Right renal pelvis (tissue), 4 donors: ENCODE measurements at places on chromosomes 1 and 21. TPM values are rescaled to one million over a fixed set of nuclear protein-coding genes. Genes with fewer than 3 reads are reported as not detected.

- no peak for DNase-seq
Observed at GRCh38 chr1:231899713-231900435, 273.3 kb downstream of the DISC1 start.

GRCh38 chr1:201461645-201462441, 7.1 kb downstream of the PHLDA3 start:
- no peak for DNase-seq

GRCh38 chr1:53128401-53128800, 14.0 kb downstream of the SLC1A7 start:
- no peak for DNase-seq

- no peak for DNase-seq
Observed at GRCh38 chr1:8422510-8423268, 104.8 kb downstream of the SLC45A1 start.

GRCh38 chr1:3417082-3417739, 37.3 kb upstream of the ARHGEF16 start:
- no peak for DNase-seq

- no peak for DNase-seq
Observed at GRCh38 chr1:198253668-198254067, 96.9 kb downstream of the NEK7 start.

Gene LRRIQ3
- 5.0 TPM for polyA plus RNA-seq

- DNase-seq, result no peak
Observed at GRCh38 chr1:224499204-224499603, 64.6 kb upstream of the WDR26 start.

DNA sequence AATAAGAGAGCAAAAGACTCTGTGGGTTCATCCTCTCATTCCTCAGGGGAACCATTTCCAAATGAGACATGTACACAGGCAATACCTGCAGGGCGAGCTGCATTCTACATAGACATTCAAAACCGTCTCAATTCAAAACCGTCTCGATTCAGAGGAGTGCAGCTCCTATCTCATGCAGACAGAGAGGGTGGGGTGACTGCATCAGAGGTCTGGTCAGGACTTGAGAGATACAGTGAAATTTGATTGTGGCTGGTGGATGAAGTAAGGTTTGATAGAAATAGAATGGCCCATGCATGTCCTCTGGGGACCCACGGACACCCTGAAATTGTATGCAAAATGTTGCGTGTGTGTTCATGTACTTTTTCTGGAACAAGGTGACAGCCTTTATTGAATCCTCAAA, 27.3 kb downstream of the TEX35 start:
- DNase-seq, result no peak

DNA sequence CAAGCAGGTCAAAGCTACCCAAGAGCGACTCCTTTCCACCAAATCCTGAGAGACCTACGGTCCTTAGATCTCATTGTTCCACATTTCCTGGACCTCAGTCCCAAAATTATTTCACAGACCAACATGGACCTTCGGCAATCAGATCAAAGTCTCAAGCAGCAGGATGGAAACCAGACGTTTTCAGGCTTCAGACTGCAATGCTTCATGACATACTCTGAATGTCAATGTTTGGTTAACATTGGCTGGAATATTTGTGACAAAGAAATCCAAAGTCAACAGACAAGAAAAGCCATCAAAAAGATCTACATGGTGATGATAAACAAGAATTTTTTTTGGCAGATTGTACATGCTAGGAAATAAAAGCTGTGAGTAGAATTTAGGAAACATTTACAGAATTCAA, 1057.3 kb downstream of the ADGRL2 start:
- no peak for DNase-seq

Gene KIF26B
- polyA plus RNA-seq, result 35.1 TPM

GRCh38 chr1:87650306-87650705, 321.6 kb downstream of the LMO4 start:
- no peak for DNase-seq

DNA sequence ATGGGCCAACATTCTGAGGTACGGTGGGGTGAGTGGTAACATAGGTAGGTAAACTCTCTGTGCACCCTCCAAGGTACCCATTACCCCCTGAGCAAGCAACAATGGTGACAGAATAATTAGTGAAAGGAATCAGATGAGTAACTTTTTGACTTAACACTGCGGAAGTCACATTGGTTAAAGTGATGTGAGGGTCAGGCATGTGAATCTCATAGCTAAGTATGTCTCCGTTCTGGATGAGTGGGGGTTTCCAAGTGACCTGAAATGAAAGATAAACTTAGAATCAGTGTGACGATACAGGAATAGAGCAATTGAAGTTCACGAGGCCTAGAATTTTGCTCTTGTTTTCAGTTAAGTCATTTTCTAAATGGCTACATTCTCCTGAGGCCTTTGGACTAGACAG, 311.7 kb downstream of the KCTD3 start:
- no peak for DNase-seq

GRCh38 chr1:78468521-78468920, 22.3 kb upstream of the PTGFR start:
- DNase-seq, result no peak

Gene ZNF670
- 7.7 TPM for polyA plus RNA-seq

DNA sequence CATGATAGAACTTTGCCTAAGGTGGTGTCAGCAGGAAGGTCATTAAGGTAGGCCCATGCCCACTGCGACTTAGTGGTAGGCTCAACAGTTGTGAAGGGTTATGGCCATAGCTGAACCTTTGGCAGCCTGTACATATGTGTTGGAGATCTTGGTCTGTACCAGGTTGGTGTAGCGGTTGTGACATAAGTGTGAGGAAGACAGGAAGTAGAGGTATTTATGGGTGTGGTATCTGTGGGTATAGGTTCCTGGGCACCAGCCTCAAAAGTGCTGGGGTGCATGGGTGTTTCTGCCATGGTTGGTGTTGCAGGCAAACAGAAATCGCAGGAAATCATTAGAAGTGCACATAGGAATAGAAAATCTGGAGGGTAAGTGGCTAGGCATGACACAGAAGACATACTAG, 18.6 kb upstream of the LRIF1 start:
- no peak for DNase-seq

Gene CFHR3
- 1.2 TPM for polyA plus RNA-seq

DNA sequence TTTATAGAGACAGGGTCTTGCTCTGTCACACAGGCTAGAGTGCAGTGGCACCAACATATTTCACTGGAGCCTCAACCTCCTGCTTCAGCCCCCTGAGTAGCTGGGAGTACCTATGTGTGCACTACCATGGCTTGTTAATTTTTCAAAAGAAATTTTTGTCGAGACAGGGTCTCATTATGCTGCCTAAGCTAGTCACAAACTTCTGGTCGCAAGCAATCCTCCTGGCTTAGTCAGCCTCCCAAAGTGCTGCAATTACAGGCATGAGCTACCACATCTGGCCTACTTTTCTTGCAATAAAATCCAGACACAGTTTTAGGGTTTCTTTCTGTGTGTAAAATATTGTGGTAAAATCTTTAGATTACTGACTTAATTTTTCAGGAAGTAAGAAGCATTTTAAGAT, 27.9 kb upstream of the NTPCR start:
- DNase-seq, result no peak

Gene ACOT7
- polyA plus RNA-seq, result 35.0 TPM

DNA sequence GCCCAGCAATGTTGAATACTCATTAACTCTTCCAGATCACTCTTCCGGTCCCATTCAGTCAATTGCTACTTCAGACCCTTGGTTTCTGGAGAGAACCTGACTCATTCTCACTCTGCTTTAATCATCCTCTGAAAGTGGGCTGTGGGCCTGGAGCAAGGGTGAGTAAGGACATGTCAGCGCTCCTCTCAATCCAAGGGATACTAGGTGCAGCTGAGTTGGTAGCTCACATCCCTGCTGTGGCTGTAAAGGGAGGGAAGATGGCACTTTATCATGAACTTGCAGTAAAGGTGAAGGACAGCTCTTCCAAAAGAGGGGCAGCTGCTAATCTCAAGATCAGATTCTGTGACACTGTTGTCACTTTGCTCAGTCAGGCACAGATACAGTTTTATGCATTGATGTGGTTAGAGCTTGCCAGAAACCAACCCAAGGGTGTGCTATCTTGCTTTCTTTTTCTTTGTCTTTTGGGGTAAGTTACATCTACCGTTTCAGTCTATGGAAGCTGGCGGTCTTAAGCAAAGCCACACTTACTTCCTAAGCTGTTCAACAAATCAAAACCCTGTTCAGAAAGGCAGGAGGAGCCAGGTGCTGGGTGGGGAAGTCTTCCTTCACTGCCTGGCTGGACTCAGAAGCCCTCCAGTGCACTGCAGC, 26.5 kb upstream of the NTPCR start:
- no peak for DNase-seq

Gene GRIK3
- polyA plus RNA-seq, result 3.0 TPM

- no peak for DNase-seq
Observed at GRCh38 chr1:230565141-230565540, 77.1 kb upstream of the COG2 start.

DNA sequence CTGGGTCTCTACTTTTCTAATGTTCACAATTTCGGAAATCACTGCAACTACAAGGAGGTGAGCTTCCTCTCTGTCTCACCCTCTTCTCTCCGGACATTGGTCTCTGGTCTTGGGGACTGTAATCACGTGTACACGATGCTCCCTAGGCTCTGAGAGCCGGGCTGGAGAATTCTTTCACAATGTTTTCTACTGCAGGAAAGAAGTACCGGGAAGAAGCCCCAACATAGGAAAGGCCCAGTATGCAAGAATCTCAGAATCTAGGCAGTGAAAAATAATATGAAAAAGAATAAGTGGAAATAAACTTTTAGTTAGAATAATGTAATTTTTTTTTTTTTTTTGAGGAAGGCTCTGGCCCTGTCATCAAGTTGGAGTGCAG, 13.5 kb upstream of the HJV start:
- no peak for DNase-seq

DNA sequence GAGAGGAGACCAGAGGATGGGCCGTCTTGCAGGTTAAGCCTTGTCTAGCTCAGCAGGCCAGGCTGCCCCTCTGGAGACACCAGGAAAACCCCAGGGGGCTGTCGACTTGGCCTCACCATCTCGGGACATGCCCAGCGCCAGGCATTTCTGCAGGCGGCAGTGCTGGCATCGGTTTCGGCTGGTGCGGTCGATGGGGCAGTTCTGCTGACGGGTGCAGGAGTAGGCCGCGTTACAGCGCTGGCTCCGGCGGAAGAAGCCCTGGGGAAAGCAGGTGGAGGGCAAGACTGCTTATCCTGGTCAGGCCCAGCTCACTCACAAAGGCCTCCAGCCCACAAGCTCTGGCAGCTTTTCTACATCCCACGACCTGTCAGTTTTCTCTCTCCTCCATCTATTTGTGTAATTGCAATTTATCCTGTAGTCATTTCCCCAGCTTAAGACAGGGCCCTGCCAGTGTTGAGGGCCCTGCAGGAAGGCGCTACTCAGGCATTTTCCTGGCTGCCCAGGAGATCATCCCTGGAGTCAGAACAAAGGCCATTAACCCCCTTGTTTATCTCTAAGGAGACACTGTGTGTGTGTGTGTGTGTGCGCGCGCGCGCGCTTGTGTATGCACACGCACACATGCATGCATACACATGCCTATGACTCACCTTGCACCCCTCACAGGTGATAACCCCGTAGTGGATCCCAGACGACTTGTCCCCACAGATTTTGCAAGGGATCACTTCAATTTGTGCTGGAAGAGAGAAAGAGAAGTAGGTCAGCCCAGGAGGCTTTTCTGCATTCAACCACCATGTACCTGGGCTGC, 11.5 kb upstream of the LINGO4 start:
- DNase-seq, result no peak

DNA sequence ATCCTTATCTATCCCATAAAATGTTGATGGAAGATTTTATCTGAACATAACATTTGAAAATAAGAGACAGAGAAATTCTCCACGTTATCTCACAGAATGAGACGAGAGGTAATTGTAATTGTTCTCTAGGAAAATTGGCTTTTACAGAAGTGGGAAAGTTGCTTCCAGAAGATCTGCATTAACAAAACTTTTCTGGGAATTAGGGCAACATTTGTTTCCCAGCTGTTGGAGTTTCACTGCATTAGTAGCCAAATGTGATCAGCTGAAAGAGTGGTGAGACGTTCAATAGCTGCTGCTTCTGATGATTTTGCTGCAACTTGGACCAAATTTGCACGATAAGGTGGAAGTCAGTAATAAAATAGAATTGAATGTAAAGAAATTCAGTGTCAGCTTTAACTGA, 7.6 kb downstream of the CHODL start:
- no peak for DNase-seq

GRCh38 chr1:240136402-240136801, 44.7 kb downstream of the FMN2 start:
- DNase-seq, result no peak

DNA sequence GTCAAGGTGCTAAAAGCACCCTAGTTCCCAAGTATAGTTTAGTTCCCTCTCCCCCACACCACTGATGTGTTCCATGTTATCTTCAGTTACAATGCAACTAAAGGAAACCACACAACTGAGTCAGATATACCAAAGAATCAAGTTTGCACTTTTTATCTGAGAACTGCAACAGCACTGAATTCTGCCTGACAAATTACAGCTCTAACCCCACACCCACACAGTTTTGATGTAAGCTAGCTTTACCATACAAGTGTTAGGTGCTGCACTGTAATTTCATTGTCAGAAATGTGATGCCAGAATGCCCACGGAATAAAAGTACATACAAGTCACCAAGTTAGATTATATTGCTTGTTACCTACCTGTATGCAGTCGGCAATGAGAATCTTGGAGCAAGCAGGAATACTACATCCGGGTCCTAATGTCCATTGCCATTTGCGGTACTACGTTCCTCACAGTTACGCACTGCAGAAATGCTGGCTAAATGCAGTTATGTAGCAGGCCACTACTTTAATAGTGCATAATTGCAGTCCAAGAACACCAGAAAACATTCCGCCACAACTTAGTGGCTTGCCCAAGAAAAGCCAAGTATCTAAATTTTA, 12.1 kb downstream of the SFPQ start:
- DNase-seq, result no peak

DNA sequence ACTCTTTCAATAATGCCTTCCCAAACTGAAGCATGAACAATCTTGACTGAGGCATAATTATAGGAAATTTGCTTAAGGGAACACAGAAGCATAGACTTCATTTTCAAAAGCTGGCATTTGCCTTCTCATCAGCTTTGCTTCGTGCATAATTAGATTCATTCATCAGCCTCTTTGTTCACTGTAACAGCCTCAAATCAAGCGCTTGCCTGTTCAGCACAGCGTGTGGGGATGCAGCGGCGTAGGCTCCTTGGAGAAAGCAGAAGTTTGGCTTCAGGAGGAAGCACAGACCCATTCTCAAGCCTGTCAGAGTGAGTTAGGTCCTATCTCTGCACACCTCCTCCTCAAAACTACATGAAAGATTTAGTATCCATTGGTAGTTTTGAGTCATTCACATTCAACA, 246.4 kb upstream of the MAP1LC3C start:
- no peak for DNase-seq

- DNase-seq, result no peak
Observed at GRCh38 chr1:199290186-199290585, 651.3 kb downstream of the PTPRC start.

- no peak for DNase-seq
Observed at GRCh38 chr1:229474509-229474908, 33.6 kb downstream of the NUP133 start.

DNA sequence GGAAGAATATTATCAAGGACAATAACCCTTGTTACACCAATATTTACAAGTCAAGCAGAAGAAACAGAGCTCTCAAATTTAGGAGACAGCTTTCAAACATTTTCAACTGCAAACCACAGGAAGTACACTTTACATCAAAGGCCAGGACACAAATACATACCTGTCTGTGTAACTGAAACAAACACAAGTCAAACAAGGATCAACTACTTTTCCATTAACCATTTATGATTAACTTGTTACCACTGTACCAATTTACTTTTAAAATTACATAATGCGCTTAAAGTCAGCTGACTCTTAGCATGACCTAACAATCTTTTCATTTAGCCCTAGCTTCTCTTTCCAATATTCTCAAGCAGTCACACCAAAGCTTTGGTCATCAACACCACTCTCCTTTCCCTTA, 43.5 kb downstream of the TRIM33 start:
- DNase-seq, result no peak
